ENCODE measurements at places on chromosomes 16 and 17.

GRCh38 chr17:76700617-76701470 is 9.9 kb downstream of the MXRA7 start:
- DNase-seq: peak; percentile 35

- no peak for DNase-seq
These were observed 263.0 kb downstream of the C16orf95 start for GRCh38 chr16:87054154-87054553.

DNA sequence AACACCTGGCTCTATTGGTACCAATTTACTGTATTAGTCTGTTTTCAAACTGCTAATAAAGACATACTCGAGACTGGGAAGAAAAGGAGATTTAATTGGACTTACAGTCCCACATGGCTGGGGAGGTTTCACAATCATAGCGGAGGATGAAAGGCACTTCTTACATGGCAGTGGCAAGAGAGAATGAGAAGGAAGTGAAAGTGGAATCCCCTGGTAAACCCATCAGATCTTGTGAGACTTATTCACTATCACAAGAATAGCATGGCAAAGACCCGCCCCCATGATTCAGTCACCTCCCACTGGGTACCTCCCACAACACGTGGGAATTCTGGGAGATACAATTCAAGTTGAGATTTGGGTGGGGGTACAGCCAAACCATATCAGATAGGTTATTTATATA is 22.6 kb upstream of the GOSR1 start:
- no peak for DNase-seq

- DNase-seq: peak; percentile 52
These were observed 21.3 kb downstream of the SBK1 start for GRCh38 chr16:28313587-28313986.

DNA sequence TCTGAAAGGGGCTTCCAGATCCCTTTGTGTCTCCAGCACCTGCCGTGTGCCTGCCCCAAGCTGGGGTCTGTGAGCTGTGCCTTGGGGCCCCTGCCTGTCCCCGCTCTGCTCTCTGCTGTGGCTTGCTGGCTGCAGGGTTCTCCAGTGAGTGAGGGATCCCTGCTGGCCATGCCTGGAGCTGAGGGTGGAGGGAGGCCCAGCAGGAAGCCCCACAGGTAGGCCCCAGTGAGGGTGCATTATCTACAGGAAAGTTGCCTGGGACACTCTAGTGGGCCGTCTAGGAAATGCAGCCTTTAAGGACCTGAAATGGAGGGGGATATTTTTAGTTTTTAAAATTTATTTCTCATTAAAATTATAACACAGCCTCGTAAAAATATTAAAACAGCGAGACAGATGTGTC is 50.9 kb downstream of the JPH3 start:
- no peak for DNase-seq
